ENCODE measurements at places on chromosomes 5 and 9.

- DNase-seq = peak; percentile 50
These were observed 80.9 kb downstream of the GOLPH3 start for GRCh38 chr5:32092938-32093812.

DNA sequence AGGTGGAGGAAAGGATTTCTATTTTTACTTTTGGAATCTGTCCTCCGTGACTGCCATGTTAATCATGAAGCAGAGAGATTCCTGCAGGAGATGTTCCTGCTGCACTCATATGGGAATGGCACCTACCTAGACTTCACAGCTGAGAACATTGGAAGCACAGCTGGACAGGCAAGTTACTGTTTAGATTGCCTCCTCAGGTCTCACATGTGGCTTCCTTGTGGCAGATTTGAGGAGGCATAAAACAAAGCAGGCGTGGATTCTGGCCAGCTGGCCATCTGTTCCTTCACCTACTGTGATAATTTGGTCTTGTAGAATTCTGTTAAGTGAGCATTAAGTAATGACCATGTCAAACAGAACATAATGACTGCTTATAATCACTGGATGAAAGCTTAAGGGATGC is 193.4 kb downstream of the EDIL3 start:
- DNase-seq = no peak

DNA sequence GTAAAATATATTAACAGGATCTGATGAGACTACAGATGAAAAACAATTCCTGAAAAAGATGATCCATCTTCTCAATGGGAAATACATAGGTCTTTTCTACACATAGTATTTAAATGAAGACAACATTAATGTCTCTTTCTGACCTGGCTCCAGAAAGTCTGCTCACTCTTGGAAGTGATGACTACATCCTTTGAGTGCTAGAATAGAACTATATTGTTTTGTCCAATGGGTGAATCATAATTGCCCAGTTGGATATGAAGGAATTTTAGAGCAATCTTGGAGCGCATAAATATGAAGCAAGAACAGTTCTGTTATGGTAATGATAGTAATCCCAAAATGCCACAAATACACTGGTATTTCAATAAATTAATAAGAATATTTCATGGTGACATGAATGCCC is 322.1 kb downstream of the DEPDC1B start:
- DNase-seq = no peak

- DNase-seq = no peak
These were observed 350.5 kb downstream of the ZNF608 start for GRCh38 chr5:124395926-124396325.

DNA sequence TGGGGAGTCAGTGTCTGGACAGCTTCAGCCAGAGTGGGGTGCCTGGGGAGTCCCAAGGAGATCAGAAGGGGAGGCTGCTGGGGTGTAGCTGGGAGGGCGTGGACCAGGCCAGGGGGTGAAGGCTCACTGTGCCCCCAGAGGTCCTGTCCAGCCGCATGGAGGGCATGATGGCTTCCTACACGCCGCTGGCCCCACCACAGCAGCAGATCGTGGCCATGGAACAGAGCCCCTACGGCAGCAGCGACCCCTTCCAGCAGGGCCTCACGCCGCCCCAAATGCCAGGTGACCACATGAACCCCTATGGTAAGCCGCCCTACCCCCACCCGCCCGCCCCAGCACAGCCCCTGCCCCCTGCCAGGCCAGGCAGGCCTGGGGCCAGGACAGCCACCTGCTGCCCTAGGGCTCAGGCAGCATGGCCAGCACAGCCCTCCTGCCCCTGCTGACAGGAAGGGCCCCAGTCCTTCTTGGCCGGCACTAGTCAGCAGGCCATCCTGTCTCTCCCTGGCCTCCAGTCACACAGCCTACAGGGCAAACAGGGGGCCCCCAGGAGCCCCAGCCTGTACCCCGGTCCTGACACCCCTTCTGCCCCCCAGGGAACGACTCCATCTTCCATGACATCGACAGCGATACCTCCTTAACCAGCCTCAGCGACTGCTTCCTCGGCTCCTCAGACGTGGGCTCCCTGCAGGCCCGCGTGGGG is 82.1 kb downstream of the LMX1B start:
- no peak for DNase-seq

GRCh38 chr9:79013715-79014610 is 557.8 kb upstream of the TLE4 start:
- no peak for DNase-seq

GRCh38 chr9:69421908-69422801 is 97.1 kb downstream of the ENTREP1 start:
- no peak for DNase-seq

GRCh38 chr9:126532489-126532888 is 81.2 kb upstream of the LMX1B start:
- DNase-seq = no peak

GRCh38 chr5:35794328-35794619 is 62.4 kb upstream of the IL7R start:
- DNase-seq = no peak

DNA sequence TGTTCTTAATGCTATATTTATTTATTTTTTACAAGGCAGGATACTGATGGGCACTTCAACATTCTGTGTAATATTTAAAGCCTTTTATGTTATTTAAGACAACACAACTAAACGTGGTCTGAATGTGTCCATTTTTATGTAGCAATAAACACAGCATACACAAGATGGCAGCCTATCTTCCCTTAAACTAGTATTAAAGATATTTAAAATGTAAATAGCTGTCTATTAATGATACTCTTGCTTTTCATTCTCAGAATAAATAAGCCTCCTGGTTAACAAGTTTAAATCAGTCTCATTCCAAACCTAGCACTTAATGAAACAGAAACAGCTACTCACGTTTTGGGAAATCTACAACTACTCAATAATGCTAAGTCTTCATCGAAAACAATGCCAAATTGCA is 315.7 kb downstream of the MCTP1 start:
- DNase-seq = no peak

DNA sequence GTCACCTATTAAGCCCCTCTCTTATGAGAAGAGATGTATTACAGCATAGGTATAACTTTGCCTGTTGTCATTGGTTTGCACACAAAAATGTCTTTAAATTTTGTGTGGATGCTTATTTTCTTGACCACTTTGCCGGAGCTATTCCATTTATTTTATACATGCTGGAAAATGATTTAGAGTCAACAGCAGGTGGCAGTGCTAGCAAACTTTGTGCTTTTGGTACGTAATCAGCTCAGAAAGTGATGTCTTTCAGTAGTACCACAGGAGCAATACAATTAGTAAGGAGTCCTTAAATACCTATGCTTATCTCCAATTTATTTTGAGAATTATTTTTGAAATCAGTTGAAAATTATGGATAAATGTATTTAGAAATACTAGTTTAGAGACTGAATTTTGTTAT is 19.8 kb upstream of the NUDT12 start:
- no peak for DNase-seq

DNA sequence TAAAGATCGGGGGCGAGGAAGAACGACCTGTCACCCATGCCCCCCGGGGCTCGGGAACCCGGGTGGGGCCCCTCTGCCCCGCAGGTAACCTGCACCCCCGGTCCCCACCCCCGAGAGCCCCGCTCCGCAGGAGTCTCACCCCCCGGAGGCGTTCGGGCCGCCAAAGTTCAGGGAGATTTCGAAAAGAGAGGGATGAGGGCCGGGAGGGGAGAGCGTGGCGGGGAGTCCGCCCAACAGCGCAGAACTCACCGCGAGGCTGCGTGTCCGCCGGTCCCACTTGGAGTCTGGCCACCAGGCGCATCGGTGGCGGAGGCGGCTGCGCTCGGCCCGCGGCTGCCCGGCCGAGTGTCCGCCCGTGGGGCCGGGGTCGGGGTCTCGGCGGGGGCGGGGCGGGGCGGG is at the start of gene PHF19:
TSS of gene PHF19 (minus strand) at position 347 of the 399 bp plus-strand sequence. CDS start 2,447 bp downstream, outside the sequence.
- no peak for DNase-seq

GRCh38 chr5:18114151-18114757 is 480.0 kb downstream of the TAF11L14 start:
- no peak for DNase-seq

DNA sequence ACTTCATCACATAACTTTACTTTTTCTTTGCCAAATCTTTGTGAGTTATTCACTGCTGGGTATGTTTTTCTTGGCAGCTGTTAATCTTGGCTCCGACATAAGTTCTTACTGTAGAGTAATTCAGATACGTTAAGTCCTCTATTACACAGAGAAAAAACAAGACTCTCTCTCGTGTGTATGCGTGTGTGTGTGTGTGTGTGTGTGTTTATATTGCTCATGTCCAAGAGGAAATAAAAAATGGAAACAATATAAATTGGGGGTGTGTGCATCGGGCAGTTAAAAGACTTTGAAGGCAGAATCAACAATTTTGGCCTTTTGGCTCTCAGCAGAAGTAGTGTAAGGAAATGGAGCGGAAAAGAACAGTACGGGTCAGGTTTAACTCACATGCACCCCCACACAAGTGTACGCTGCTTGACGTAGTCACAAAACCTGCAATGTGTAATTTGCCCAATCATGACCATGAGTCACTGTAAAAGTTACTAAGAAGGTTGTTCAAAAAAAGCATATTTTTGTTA is 67.2 kb upstream of the IFNE start:
- no peak for DNase-seq

- DNase-seq = no peak
These were observed 5.2 kb upstream of the CEL start for GRCh38 chr9:133056533-133056932.

GRCh38 chr9:93231121-93231694 is 47.3 kb downstream of the WNK2 start:
- no peak for DNase-seq

DNA sequence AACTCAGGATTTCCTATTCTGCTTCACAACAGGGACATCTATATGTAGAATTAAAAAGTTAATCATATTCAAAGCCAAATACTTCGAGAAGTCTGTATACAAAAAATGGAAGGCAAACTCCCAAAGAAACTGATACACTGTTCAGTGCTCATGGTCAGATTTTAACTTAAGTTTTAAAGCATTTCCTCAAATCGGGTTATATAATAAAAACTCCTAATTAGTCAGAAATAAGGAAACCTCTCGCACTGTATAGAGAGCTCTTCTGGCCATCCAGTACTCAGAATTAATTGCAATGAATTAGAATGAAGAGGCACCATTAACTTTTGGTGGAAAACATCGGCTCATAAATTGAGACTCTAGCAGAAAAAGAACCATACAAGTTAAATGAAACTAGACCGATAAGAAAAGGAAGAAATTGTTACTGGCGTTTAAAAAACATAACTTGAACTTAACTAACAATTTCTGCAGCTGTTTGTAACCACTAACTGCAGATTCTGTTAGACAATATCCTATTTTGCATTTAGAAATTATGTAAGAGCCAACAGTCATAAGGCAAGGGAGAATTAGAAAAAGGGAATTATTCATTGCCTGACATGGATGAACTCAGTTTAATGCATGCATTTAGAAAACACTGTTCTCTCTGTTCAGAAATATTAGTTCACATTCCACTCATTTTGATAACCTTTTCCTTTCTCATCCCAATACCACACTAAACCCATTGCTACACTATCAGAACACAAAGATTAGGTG is 96.6 kb downstream of the FNBP1 start:
- no peak for DNase-seq

DNA sequence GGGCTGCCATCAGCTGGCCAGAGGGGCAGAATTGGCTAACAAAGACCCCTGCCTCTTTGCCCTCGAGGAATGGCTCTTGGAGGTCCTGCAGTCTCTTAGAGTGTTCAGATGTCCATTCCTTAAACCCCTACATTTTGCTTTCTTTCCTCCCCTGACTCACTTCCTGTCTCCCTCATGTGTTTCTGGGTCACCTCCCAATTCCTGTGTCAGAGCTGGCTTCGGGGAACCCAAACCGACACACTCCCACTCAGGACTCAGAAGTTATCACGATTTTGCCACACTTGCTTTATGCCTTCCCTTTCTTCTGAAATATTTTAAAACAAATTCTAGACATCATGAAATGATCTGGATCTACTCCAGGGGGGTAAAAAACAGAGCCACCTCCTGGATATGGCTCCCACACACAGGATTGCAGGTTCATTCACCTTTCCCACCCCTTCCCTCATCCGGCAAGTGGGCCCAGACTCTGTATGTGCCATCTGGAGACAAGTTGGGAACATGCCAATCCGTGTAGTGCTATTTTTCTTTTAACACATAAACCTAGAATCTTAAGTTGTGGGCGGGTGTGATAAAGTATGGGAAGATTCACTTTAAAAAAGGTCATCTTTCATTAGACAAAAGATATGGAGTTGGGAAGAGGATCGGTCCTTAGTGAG is 145.7 kb downstream of the NXNL2 start:
- DNase-seq = no peak

- no peak for DNase-seq
These were observed 325.8 kb downstream of the PJA2 start for GRCh38 chr5:109083937-109084336.

- DNase-seq = no peak
These were observed 24.3 kb downstream of the MAT2B start for GRCh38 chr5:163529698-163530097.

GRCh38 chr5:168793841-168794837 is 215.0 kb upstream of the PANK3 start:
- DNase-seq = peak; percentile 44

- no peak for DNase-seq
These were observed 36.7 kb downstream of the BRINP1 start for GRCh38 chr9:119332522-119332921.

DNA sequence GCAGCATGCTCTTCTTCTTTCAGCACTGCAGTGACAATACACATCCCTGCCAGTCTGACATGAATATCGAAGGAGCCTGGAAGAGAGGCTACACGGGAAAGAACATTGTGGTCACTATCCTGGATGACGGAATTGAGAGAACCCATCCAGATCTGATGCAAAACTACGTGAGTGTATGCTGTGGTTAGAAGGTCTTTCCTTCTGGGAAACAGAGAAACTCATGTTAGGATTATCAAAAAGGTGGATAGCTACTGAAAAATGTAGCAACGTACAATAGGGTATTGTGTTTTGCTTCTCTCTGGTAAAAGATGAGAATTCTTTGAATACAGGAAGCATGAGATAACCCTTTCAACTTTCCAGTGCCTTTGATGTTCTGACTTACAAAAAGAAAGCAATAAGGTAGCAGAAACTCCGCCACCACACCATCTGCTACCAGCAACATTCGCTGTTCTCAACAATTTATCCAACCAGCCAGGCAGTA is 133.3 kb downstream of the PCSK5 start:
- no peak for DNase-seq

DNA sequence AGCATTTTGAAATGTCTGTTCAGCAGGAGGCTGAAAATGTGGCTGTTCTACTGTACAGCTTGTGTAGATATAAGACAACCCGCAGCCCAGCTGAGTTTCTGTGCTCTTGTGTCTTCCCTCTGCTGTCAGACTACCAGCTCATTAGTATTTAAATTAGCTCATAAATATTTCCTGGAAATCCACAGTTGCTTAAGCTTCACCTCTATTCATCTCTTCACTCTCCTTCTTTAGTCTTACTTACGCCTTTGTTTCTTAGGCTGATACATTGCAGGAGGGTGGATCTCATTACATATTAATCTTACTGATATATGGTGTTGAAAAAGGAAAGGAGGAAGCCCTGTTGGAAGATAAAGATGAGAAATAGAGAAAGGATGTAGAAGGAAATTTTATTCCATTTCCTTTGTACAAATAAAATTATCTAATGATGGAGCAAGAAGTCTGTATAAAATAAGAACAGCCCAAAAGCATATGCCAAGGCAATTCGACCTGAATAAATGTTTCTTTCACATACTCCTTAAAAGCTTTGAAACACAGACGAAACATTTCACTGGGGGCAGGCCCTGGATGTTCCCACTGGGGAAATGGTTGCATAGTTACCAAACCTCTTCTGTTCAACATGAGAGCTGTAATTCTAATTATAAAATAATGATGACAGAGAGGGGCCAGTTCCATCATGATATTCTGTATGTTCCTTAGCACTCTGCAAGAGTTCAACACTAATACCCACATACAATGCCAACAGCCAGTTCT is 111.8 kb upstream of the APC start:
- DNase-seq = no peak

GRCh38 chr9:117656002-117656401 is 48.2 kb upstream of the TLR4 start:
- DNase-seq = no peak
